CD14-positive monocyte (primary cell): ENCODE measurements at places on chromosomes 11 and 22.

DNA sequence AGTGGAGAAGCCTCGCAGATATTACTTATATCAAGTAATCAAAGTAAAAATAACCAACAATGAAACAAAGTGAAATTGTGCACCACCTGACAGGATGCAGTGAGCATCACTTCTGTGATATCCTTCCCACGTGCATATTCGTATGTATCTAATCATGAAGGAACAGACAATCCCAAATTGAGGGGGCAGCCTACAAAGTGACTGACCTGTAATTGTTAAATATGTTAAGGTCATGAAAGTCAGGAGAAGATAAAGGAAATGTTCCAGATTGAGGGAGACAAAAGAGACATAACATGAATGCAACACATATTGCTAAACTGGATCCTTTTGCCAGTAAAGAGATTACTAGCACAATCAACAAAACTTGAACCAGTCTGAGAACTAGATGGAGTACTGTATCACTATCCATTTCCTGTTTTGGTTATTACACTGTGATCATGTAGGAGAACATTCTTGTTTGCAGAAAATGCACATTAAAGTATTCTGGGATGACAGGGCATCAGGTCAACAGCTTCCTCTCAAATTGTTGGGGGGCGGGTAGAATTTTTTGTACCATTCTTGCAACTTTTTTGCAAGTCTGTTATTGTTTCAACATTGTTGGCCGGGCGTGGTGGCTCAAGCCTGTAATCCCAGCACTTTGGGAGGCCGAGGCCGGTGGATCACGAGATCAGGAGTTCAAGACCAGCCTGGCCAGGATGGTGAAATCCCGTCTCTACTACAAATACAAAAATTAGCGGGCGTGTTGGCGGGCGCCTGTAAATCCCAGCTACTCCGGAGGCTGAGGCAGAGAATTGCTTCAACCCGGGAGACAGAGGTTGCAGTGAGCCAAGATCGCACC lies 2.0 kb downstream of the SBF2 start:
- DNase-seq, result no peak

DNA sequence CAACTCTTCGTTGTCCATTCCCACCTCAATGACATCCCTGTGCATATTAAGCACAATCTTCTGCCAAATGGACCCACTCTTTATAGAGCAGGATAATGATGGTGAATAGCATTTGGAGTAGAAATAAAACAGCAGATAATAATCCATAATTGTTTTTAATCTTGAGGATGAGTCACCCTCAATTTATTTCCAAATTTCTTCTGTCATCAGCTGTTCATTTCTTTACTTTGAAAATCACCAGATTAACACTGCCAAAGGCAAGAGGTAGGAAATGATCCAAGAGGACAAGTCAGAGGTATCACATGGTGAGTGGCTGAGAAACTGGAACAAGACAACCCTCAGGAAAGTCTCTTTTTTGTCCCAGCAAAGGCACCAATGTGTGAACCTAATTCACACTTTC lies 7.3 kb upstream of the AMBRA1 start:
- DNase-seq, result no peak

- DNase-seq, result no peak
Measured at GRCh38 chr11:48148749-48149148, 67.9 kb upstream of the OR4B1 start.

DNA sequence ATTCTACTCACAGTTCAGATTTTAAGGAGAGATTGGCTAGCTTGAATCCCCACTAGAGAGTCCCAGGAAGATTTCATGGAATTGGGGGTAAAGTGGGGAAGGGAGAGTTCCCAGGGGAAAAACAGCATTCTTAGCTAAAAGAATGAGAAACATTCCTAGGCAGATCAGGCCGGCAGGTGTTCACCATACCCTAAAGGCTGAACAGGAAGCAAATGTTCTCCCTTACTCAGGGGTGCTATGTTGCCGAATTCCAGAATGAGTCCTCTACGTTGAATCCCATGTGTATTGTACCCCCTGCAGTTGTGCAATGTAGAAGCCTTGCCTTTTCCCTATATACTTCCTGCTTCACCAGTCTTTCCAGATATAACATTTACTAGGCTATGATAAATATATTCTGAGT lies 135.2 kb upstream of the NCAM1 start:
- no peak for DNase-seq

DNA sequence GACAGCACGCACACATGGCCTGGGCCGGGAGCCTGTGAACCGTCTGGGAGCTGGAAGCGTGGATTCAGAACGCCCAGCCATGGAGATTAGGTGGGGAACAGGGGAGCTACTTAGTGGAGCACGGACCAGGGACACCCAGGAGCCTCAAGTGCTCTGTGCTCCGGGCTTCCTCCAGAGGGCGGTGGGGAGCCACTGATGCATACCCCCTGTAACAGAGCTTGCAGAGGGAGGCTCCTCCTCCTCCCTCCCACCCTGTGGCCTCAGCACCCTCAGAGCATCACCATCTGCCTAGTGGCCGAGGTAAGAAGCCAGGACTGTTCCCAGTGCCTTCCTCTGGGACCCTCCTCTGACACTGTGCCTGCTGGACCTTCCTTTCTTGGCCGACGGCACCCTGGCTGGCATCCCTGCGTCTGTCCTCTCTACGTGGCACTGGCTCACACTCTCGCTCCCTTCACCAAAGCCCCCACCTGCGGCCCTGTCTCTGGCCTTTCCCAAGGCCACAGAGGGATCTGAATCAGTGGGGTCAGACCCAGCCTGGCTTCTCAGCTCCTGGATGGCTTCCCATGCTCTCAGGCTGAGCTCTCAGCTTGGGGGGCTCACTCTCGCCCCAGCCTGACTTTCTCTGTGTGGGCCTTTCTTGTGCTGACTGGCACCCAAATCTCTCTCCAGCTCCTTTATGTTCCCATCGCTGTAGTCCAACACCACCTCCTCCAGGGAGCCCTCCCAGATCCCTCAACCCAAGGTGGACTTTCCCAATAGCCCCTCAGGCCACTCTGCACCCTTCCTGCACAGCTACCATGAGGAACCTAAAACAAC lies 780.9 kb downstream of the BRD1 start:
- no peak for DNase-seq

DNA sequence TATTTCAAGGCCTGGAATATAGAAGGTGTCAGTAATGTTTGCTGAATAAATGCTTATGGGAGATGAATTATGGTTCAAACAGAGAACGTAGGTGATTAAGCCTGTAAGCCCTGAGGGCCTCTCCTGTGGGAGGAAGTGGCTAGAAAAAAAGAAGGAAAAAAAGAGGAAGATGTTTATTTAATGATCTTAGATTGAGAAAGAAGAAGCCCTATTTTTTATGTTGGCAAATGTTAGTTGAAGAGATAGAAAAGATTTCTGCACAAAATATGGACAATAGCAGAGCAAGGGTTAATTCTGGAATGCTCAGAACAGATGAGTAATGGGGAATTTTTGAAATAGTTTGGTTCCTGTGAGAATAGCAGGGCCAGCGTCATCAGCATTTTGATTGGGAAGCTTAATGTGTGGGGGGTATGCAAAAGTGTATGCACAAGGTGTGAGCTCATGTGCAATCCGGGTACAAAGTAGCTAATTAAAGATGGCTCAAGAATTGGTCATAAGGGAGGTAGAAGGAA lies 95.7 kb downstream of the TEAD1 start:
- no peak for DNase-seq

- no peak for DNase-seq
Measured at GRCh38 chr11:38060920-38061319, 1462.9 kb upstream of the RAG2 start.

- peak; percentile 12 for DNase-seq
Measured at GRCh38 chr11:11446967-11447366, 93.9 kb upstream of the CSNK2A3 start.

- DNase-seq, result no peak
Measured at GRCh38 chr11:100930185-100930778, 199.3 kb downstream of the PGR start.

DNA sequence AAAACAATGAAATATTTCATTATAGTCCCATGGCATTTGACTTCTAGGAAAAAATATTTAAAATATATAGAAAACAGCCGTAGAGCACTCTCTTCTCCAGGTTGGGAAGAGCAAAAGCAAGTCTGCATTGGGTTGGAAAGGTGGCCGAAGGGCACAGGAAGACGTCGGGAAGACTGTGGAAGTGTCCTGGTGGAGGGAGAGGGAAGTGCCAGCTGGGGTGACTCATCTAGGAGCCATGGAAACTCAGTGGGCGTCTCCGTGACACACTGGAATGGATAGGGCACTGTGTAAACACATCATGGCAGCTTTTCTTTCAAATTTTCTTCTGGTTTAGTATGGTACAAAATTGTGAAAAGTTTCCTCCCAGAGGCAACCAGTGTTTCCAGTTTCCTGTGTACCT lies 12.7 kb downstream of the GTPBP1 start:
- no peak for DNase-seq

DNA sequence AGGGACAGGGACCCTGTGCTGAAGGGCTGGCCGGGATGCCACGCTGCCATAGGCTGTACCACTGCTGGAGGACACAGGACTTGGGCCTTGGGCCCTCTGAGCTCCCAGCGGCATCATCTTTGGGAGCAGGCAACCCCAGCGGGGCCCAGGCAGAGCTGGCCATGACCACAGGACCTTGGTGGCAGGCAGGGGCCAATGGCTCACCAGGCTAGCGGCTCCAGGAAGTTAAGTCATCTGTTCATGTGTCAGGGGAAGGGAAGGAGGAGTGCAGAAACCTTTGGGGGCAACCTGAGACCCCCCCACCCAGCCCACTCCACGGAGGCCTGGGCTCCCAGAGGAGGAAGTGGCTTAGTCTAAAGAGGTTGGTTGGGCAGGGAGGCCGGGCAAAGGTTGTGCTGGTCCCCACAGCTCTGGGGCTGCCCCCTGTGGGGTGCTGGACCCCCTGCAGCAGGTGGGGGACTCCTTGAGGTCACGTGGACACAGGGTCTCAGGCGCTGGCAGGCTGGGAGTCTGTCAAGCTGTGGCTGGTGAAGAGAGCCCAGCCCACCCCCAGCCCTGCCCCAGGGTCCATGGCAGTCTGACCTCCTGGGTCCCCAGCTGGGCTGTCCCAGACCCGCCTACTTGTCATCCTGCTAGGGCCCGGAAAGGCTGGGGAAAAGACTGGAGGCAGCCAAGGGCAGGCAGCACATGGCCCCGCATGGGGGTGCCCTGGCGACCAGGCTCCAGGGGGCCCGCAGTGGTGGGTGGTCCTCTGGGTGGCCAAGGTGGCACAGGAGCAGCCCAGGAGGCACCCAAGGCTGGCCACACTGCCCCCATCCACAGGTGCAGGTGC lies 184.3 kb downstream of the IGLL1 start:
- no peak for DNase-seq
